ENCODE measurements at places on chromosomes 1 and 21.
A peak's percentile ranks its signal among the peaks of the same experiment; 100 is the strongest.

DNA sequence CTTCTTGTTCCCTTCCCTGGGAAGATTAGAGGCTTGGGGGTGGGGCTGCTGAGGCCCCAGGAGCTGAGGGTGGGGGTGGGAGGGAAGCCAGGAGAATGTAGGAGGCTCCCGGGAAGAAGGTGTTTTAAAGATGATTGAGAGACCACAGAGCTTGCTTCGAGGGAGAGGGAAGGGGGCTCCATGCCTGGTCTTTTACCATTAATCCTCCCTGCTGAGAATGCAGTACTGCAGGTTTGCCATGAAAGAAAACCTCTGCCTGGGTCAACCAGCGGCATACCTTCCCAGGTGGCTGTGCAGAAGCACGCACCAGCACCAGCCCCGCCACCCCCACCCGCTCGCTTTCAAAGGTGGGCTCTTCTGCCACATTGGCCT is 15.4 kb downstream of the ABCA4 start:
- DNase-seq: no peak

DNA sequence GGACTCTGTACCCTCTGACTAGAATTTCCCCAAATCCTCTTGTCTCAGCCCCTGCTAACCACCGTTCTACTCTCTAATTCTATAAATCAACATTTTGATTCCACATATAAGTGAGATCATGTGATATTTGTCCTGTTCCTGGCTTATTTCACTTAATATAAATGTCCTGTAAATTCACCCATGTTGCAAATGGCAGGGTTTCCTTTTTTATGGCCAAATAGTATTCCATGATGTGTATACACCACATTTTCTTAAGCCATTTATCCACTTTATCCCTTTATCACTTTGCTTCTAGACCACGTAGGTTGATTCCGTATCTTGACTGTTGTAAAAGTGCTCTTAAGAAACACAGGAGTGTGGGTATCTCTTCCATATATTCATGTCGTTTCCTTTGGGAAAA is 8.9 kb downstream of the RNF187 start:
- DNase-seq: no peak

DNA sequence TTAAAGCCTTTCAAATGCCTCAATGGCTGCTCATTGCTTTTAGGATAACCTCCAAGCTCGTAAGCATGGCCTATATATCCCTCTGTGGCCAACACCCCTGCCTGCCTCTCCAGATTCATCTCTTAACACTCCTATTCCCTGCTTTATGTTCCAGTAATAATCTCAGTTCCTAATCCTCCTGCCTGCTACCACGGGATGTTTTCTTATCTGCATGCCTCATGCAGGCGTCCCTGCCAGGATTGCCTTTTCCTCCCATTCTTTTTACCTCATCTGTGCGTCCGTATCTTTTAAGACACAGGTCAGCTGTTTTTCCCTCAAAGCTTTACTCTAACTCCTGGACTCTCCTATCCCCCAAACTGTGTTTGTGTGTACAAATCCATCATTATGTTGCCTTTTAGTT is 36.1 kb downstream of the ZBTB40 start:
- no peak for DNase-seq

- no peak for DNase-seq
These were observed 99.1 kb upstream of the ARTN start for GRCh38 chr1:43834280-43835081.

DNA sequence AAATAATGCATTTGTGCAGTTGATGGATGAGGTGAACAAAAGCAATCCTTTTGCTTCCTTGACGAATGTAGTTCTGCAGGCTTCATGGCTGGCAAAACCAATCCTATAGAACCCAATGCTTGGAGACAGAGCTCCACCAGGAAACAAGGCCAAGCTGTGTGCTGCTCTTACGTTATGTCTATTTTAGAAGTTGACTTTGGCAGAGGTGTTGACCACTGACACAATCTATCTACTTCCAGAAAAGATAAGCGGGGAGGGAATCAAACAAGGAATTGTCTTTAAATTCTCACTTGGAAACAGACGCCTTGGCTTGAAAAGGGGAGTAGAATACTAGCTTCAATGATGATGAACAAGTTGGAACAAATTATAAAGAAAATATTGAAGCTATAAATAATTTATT is 211.2 kb downstream of the SETD4 start:
- DNase-seq: no peak

DNA sequence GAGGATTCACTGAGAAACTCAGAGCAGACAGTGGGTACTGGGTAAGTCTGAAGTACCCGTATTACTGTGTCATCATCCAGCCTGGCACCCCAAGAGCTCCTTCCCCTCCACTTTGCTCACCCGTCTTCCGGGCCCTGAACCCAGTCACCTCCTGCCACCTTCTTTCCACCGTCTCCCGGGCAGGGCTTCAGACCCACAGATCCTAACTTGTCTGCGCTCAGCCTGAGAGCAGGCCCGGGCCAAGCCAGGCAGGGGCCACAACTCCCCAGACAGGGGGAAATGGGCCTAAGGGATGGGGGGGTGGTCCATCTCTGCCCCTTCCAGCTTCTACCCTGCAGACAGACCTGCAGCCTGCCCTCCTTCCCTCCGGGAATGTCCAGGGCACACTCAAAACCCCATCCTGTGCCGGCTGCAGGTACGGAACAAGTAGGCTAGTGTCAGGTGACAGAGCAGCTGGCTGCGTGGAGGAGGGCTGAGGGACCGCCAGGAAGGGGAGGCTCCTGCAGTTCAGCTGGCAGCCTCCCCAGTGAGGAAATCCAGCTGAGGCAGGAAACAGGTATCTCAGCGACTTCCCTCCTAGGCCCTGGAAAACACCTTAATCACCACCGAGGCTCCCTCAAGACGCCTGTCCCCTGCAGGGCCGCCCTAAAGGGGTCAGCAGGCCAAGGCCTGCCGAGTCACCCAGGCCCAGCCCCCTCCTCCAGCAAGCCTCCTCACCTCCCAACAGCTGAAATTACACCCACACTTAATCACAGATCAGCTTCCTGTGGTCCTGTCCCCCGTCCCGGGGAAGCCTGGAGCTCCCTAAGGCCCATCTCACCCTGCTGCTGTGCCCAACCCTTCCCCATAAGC is 3.5 kb downstream of the HSPG2 start:
- DNase-seq: no peak

- DNase-seq: no peak
These were observed 444.2 kb downstream of the SETD4 start for GRCh38 chr21:35616090-35616489.

- peak; percentile 66 for DNase-seq
These were observed 115.6 kb downstream of the PGBD5 start for GRCh38 chr1:230310381-230311163.

DNA sequence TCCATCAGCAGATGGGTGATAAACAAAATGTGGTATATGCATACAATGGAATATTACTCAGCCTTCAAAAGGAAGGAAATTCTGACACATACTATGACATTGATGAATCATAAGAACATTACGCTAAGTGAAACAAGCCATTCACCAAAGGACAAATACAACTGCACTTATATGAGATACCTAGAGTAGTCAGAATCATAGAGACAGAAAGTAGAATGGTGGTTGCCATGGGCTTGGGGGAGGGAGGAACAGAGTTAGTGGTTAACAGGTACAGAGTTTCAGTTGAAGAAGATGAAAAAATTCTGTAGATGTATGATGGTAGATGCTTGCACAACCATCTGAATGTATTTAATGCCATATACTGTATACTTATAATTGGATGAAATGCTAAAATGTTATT is 39.1 kb upstream of the KCNK2 start:
- DNase-seq: no peak

- no peak for DNase-seq
These were observed 321.7 kb upstream of the PLXNA2 start for GRCh38 chr1:208565756-208566440.

DNA sequence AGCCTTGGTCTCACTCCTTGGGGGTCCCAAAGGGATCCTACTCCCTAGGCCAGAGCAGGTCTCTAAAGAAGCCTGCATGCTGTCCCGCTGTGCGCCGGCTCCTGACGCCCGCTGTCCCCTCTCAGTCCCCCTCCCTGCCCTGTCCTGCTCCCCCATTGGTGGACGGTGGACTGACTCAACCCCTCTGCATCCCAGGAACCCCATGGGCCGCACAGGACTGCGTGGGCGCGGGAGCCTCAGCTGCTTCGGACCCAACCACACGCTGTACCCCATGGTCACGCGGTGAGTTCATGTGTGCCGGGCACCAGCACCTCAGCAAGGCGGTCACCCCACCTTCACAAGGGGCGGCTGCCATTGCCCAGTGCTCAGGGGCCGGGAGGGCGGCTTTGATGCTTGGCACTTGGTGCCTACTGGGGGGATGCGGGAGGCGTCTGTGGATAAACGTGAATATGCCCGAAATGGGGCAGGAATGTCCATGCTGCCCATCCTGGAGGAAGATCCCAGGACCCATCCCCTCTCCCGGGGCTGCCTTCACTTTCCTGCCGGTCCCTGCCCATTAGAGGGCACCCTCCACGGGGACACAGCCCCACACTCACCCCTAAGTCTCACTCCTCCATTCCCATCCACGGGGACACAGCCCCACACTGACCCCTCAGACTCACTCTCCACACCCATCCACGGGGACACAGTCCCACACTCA is 20.2 kb upstream of the LRRC3 start:
- no peak for DNase-seq

GRCh38 chr1:173016419-173016818 is 34.3 kb downstream of the TNFSF18 start:
- no peak for DNase-seq

DNA sequence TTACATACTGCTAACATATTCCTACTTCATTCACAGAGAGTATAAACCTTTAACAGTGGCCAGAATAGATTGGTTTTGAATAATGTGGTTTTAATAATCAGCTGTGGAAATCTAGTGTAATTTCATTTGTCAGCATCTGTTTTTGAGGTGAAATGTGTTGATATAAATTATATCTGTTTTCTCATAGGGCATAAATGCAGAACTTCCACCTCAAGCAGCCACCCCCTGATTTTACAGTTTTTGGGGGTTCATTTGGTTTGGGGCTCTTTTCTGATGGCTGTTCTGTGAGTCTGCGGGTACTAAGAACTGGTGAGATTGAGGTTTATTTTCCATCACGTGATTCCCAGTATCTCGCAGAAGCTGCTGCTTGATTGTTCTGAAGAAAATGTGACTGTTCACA is 23.2 kb downstream of the EDARADD start:
- no peak for DNase-seq

GRCh38 chr1:221316491-221317056 is 425.3 kb downstream of the DUSP10 start:
- no peak for DNase-seq

GRCh38 chr1:63732666-63733065 is 41.2 kb upstream of the ROR1 start:
- no peak for DNase-seq

DNA sequence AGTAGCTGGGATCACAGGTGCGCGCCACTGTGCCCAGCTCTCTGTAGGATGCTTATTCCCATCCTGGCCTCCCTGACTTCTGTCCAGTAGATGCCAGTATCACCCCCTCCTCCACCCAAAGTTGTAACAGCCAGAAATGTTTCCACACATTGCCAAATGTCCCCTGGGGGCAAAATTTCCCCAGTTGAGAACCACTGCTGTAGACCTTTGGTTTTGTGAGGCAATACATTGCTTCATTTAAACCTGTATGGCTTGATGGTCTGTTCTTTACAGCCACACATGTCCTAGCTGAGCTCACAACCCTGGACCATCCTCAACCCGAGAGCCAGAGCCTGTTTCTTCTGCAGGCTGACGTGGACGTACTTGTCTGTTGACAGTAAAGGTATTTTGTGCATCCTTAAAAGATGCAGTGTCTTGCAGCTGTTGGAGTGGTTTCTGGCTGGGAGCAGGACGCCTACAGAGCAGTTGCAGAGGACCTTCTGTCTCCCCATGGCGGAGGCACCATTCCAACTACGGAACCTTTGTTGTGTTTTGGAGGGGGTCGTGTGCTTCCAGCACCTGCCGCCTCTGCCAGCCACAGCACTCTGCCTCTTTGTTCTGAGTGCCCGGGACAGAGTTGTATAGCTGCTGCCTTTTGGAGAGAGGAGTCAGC is 26.6 kb downstream of the DOP1B start:
- DNase-seq: no peak

GRCh38 chr1:67194209-67194863 is 28.1 kb downstream of the IL23R start:
- DNase-seq: no peak

DNA sequence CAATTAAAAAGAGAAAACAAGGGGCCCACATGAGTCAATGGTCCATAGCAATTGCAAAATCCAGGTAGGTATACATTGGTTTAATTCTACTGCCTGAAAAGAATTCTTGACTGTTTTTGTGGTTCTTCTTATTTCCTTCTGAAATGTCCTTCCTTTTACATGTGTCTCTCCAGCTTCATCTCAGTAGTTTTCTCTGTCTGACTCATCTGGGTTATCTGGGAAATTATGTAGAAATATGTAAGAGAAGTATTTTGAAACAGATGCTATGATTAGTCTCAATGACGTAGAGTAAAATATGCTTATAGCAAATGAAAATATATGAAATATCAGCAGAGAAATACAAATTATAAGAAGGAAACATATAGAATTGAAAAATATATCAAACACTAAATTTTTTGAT is 953.2 kb downstream of the BRINP3 start:
- no peak for DNase-seq

DNA sequence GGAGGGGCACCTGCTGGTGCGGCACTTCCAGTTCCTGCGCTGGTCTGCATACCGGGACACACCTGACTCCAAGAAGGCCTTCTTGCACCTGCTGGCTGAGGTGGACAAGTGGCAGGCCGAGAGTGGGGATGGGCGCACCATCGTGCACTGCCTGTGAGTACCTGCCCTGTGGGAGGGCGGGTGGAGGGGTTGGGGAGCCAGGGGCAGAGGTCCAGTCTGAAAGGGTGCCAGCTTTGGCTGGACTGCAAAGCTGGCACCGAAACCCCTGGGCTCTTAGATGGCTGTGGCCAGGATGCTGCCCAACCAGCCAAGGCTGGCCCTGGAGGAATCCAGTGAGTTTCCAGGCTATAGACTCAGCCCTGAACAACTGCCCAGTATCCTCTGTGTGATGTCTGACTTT is 87.3 kb downstream of the PTPRU start:
- no peak for DNase-seq

- no peak for DNase-seq
These were observed 38.3 kb upstream of the BCL10 start for GRCh38 chr1:85314726-85315125.

- DNase-seq: no peak
These were observed 7.8 kb downstream of the CASZ1 start for GRCh38 chr1:10788592-10789006.

DNA sequence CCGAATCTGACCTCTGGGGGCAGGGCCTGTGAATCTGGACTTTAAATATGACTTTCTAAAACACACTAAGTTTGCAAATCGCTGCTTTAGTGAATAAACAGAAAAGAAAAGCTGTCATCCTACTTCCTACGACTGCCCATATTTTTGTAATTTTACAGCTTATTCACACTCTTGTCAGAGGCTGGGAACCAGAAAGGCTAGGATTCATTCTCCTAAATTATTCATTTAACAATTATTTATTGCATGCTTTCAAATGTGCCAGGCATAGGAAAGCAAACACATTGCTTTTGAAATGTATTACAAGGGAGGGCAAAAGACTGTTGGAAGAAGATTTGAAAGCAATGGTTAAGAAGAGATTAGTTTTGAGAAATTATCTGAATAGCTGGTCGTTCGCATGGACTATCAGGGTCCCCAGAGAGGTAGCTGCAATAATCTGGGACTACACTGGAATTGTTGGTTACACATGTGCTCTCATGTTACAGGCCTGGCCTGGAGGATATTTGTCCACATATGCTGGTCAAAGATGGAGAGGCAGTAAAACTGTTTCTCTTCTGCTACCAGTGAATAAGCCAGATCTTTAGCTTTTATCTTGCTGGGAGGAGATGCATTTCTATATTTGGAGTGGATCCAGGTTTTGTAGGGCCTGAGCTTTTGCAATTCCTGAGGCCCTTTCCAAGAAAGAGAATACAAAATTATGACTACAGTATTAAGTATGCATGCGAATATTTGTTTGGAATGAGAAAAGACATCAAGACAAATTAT is 29.6 kb upstream of the SFPQ start:
- DNase-seq: no peak
